ENCODE measurements at places on chromosomes 5 and 9.

DNA sequence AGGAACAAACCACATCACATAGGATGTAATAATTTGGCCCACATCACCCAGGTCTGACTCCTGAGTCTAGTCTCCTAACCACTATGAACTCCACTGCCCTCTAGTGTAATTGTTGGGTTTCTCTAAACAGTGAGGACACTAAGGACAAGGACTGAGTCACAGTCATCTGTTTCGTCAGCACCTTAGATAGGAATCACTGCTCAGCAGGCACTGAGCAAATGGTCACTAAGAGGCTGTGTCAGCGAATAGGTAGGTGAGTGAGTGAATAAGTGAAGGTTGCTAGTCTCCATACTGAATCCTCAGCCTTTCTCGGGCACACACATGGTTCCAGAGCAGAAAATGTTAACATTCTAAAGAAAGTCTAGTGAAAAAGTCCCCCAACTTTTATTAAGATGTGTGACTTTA, 278.6 kb downstream of the SPOCK1 start:
- DNase-seq, result peak; percentile 64

DNA sequence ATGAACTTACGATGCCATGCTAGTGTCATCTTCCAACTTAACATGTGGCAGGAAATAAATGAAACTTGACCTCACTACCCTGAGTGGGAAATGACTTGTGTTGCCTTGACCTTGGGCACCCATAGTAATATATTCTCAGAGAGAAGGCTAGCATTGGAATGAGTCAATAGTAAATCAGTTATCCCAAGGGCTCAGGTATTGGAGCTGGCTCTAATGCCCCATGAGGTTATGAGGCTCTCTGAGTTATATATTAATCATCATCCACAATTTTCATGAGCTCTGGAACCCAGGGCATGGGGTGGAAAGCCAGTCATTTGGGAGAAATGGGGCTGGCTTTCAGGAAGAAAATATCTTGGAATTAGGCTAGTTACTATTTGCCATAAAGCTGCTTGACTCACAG, 42.4 kb upstream of the SMIM32 start:
- DNase-seq, result no peak

DNA sequence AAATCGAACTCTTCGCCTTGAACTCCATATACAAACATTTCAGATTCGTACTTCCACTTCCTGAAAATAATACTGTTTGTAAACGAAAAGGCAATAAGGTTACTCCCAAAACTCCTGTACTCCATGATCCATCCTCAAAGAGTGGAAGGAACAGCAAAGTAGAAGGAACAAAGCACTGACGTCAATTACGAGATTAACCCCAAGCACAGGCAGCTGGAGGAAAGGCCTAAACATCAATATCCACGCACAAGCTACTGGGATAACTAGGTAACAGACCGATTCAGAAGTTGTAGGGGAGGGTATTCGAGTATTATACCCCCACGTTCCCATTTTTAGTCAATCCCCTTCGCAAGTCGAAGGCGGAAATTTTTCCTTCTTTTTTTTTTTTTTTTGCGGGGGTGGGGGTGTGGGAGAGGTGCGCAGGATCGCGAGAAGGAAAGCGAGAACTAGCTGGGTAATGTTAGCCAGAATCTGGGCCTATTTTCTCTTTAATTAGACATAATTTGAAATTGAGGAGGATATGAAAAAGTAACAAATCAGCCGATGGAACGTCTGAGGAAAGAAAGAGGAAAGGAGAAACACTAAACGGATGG, 909 bp downstream of the AFF4 start:
- peak; percentile 39 for DNase-seq

- DNase-seq, result no peak
Measured at GRCh38 chr9:127186806-127187205, 64.4 kb upstream of the ANGPTL2 start.

DNA sequence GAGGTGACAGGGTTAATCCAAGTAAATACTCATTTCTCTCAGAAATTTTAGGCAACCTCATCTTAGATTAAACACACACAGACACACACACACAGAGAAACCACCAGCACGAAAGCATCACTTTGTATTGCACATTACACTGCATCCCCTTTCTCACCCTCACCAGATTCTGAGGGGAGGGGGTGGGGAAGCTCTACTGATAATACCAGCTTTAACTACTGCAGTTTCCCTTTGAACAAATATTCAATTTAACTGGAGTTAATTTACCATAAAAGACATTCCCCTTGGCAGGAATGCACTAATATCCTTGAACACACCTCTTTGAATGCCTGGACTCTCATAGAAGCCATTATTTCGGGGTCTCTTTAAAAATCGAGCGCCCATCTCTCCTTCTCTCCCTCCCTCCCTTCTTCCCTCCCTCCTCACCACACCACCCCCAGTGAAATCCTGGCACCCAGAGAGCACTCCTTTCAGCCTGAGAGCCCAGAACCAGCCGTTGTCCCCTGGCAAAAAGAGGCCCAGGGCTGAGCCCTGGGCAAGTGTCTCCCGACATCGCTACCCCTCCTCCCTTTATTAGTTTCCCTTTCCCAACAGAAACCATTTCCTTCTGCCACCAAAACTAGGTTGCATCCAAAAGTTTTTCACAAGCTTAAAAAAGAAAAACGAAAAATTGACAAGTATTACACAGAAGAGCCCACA, 2.8 kb upstream of the NFIB start:
- DNase-seq, result peak; percentile 38

- no peak for DNase-seq
Measured at GRCh38 chr5:16666130-16666882, 49.5 kb upstream of the RETREG1 start.

DNA sequence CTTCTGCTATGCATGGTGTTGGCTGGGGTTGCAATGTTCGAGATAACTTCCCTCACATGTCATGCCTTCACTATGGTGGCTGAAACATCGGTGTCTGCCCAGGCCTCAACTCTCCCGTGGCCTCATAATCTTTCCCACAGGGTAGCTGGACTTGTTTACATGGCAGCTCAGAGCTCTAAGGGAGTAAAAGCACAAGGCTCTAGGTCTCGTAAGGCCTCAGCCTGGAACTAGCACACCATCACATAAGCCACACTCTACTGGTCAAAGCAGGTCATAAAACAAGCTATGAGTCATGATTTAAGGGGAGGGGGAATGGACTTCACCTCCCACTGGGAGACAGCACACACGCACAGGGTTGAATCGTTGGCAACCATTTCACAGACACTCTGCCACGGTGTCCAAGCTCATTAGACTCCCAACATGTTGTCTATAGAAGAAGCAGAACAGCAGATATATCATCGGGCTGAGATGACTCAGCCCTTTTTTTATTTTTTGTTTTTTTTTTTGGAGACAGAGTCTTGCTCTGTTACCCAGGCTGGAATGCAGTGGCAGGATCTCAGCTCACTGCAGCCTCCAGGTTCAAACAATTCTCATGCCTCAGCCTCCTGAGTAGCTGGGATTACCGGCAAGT, 66.8 kb upstream of the IL17B start:
- peak; percentile 2 for DNase-seq

DNA sequence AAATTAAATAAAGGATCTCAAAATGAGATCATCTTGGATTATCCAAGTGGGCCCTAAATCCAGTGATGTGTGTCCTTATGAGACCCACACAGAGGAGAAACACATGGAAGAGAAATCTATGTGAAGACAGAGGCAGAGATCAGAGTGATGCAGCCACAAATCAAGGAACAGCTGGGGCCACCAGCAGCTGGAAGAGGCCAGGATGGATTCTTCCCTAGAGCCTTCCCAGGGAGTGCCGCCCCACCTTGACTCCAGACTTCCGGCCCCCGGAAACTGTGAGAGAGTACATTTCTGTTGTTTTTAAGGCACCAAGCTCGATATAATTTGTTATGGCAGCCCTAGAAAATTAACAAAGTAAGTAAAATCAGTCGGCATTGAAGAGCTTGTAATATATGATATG, 286.9 kb downstream of the FBXL7 start:
- no peak for DNase-seq

DNA sequence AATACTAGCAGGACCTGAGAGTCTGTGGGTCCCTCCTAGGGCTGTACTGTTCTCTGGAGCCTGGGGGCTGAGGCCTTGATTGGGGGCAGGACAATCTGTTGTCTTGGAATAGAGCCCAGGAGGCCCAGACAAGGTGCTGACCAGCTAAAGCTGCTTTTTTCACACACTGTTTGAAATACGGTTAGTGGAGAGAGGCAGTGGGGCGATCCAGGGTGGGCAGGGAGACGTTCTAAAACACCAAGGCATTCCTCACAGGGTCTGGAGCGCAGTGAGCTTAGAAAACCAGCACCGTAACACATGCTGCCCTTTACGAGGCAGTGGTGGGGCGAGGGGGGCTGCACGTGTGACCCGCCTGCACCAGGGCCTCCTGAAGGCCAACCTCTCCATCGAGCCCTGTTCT, 55.1 kb downstream of the EHMT1 start:
- no peak for DNase-seq

- DNase-seq, result no peak
Measured at GRCh38 chr5:114062932-114063867, 298.7 kb upstream of the KCNN2 start.

DNA sequence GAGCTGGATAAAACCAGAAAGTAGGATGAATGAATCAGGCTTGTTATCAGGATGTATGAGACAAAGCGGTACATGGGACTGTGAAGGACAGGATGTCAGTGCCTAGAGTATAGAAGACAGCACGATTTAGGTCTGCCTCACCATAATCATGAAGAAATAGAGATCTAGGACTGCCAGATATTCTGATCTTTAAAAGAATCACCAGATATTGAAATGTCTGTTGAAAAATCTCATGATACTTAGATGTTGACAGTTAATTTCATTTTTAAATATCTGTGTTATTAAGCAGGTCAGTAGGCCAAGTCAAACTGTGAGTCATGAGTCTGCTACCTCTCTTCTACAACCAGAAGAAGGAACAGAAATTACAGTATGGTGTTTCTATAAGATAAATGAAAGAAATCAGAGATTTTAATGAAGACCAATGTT, 65.0 kb downstream of the ST8SIA4 start:
- no peak for DNase-seq

- no peak for DNase-seq
Measured at GRCh38 chr5:15753752-15754151, 253.8 kb downstream of the FBXL7 start.

GRCh38 chr5:55226934-55227663, at the start of gene MCIDAS:
Gene MCIDAS, minus strand, starts transcription at chr5:55227315. Its CDS starts 177 bp downstream, at chr5:55227138.
- DNase-seq, result peak; percentile 65

DNA sequence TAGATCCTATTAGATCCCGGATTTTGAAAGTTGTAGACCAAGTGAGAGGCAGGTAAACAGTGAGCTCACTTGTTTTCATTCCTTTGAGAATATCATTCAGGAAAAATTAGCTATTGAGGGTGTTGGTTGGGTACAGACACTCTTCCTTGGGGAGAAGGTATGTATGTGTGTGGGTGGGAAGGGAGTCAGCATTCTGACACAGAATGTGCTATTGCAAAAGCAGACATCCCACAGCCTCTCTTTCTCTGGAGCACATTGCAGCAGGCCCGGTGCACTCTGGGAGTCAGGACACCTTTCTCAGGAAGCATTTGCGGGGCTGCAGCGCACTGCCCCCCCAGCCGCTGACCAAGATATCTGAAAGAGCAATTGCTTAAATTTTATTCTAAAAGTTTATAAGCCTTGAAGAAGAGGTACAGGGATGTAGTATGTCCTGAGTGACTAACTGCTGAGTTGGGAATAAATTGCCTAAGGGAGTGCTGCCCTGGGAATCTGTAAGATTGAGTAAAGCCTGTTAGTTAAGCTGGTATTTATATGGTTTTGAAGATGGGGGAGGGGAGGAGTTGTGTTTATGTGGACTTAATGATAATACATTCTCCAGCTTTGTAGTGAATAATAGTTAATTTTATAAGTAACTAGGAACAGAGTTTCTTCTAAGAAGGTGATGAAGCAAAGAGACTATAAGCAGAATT, 5.2 kb downstream of the TNFAIP8 start:
- DNase-seq, result no peak

DNA sequence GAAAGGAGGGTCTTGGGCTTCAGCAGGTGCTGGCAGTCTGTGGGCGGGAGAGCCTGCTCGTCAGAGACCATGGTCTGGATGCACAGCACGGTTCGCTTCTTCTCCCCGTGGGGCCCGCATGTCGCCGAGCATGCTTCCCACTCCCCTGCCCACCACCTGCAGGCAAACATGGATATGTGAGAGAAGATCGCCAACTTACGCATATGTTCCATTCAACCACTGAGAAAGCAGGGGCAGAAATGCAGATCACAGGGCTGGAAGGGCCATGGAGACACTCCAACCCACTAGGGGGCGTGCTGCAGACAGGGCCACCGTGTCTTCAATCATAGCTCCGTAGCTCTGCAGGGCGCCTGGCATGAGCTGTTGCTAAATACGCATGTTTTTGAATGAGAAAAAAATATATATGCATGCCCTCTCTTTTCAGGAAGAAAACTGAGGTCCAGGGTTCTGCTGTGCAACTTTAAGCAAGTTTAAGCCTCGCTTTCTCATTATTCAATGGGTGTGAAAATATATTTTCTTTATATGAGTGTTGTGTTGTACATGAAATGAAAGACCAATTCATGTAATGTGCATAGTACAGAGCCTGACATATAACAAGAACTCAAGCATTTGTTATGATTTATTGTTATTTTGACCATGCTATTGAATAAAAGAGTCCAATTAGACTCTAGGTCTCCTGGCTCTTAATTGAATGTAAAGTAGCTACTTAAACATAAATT, 148.0 kb downstream of the TARS1 start:
- DNase-seq, result peak; percentile 12

DNA sequence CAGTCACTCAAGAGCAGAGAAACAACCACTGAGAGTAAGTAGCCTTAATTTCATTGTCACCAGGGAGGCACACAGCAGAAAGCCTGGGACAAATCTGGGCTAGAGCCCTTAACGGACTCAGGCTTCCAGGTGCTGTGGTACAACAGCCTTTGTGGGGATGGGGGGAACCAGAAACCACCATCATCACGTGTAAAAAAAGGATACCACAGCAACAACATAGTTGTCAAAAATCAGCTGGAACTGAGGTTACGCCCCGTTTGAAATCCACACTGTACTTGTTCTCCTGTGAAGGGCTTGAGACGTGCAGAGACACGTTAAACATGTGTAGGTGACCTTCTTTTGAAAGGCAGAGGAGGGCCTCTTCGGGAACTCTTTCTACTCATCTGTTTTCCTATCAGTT, 16.6 kb upstream of the PLPP1 start:
- DNase-seq, result no peak

DNA sequence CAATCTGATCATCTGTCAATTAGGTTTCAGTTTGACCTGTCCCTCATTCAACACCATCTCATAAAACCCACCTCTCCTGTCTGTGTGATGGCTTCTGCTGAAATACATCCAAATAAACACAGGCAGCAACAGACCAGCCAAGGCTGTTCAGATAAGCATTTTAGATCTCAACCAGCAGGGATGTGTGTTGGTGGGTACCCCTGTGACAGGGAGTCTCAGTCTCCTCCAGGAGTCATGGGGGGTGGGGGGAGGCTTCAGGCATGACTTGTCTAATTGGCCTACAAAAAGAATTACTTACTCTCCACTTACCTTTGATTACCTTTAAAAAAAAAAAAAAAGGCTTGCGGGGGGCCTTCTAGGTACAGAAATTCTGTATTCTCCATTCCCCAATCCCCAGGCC, 65.9 kb downstream of the ROR2 start:
- no peak for DNase-seq

Data from COR-L47 (cell line).